ENCODE measurements at places on chromosomes 2 and 18.

GRCh38 chr2:26330604-26331003, 15.3 kb upstream of the SELENOI start:
- DNase-seq = no peak

DNA sequence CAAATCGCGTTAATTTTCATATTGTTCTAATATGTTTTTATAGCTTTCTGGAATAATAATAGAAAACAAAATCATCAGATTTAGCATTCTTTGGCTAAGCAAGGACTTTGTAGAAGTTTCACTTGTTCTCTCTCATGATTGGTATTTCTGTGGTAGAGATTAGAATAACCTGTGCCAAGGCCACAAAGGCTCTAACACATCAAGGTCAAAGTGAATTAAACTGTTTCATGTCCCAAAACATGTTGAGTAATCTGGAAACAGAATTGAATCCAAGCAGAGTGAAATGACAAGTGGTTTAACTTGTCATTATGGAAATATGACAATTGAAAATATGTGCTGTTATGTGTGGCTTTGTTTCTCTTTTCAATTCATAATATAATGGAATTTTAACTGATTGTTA, 617.4 kb downstream of the CCDC85A start:
- no peak for DNase-seq

- no peak for DNase-seq
Observed at GRCh38 chr2:42895134-42895790, 102.9 kb upstream of the HAAO start.

DNA sequence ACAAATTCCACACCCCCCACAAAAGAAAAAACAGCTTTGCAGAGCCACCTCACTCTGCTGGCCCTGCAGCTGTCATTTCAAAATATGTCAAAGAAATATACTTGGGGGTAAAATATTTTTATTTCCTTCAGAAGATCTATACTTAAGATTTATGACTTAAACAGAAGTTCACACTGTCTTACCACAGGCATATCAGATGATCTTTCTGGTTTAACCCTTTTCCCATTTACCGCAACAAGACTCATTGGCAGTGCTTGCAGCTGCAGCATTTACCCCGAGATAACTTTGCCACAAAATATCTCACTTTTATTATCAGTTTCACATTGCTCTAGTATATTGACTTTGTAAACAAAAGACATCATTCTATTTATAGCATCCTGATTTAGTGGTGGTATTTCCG, 21.6 kb upstream of the SLC35G4 start:
- DNase-seq = no peak
